ENCODE measurements at places on chromosomes 4 and X. TPM values are rescaled to one million over a fixed set of nuclear protein-coding genes. Genes with fewer than 3 reads are reported as not detected.

KCNIP4 gene
- total RNA-seq: not detected

PLP1 gene
- total RNA-seq: 0.81 TPM

MAGT1 gene
- total RNA-seq: 75.0 TPM

TIMM8A gene
- total RNA-seq: 18.6 TPM

AKAP14 gene
- not detected for total RNA-seq

ITGB1BP2 gene
- 1.0 TPM for total RNA-seq

TRMT44 gene
- total RNA-seq: 11.6 TPM

SUPT20HL1 gene
- not detected for total RNA-seq

SLC7A11 gene
- 0.13 TPM for total RNA-seq

HMX1 gene
- not detected for total RNA-seq

GRCh38 chr4:1463088-1463926, 57.1 kb upstream of the NKX1-1 start:
- DNase-seq: no peak

DNA sequence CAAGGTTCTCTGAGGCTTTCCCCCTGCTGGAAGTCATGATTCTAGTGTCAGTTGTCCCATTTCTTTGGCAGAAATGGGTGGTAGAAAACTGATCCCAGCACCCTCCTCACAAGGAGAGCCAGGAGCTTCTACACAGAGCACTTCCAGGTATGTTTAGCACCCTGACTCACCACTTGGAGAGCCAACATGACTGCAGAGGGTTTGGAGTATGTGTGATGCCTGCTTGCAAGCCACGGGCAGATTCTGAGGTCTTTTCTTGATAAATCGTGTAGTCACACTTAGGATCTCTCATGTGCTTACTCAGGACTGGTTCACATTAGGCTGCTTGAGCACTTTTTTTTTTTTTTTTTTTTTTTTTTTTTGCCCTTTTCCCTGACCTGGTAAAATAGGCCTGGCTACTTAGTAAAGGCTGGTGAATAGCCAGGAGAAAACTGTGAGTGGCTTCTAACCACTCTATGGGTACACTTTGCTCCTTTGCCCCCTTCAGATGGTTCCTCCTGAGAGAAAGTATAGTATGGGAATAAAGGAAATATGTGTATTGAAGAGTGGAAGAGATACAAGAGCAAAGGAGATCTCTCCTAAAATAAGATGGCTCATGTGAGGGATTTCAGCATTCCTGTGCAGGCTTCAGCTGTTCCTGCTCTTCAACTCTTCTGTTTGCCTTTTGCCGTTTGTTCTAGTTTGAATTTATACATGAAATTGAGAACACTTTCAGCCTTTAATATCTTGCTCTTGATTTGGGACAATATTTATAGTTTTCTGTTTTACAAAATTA, 103.6 kb downstream of the EMCN start:
- no peak for DNase-seq

- DNase-seq: no peak
Observed at GRCh38 chr4:138110815-138111214, 131.3 kb downstream of the SLC7A11 start.

- DNase-seq: no peak
Observed at GRCh38 chr4:183249854-183250253, 70.2 kb downstream of the CLDN22 start.

- no peak for DNase-seq
Observed at GRCh38 chrX:124010566-124010965, 49.1 kb downstream of the STAG2 start.

DNA sequence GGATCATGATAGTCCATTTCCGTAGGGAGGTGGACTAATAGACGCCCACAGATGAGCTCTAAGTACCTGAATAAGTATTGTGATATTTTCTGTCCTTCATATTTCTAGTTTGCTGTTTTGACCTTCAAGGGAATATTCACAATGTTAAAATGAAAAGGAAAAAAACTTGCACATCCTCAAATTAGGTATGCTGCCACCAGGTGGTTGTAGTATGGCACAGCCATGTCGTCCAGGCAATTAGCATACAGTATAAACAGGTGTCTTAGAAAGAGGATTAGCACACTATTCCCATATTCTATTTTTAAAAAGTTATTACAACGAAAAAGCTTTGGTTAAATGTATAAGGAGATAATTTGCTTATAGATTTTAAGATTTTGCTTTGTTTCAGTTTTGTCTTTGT, 802.0 kb downstream of the RPA4 start:
- DNase-seq: no peak

GRCh38 chrX:55767100-55767499, 49.6 kb downstream of the RRAGB start:
- no peak for DNase-seq

- no peak for DNase-seq
Observed at GRCh38 chrX:105694839-105695238, 127.5 kb upstream of the NRK start.

GRCh38 chr4:14856062-14856933, 146.0 kb upstream of the CPEB2 start:
- DNase-seq: no peak

GRCh38 chr4:17347445-17347844, 164.4 kb downstream of the QDPR start:
- peak; percentile 50 for DNase-seq

GRCh38 chr4:117376692-117377091, 291.3 kb upstream of the TRAM1L1 start:
- no peak for DNase-seq

DNA sequence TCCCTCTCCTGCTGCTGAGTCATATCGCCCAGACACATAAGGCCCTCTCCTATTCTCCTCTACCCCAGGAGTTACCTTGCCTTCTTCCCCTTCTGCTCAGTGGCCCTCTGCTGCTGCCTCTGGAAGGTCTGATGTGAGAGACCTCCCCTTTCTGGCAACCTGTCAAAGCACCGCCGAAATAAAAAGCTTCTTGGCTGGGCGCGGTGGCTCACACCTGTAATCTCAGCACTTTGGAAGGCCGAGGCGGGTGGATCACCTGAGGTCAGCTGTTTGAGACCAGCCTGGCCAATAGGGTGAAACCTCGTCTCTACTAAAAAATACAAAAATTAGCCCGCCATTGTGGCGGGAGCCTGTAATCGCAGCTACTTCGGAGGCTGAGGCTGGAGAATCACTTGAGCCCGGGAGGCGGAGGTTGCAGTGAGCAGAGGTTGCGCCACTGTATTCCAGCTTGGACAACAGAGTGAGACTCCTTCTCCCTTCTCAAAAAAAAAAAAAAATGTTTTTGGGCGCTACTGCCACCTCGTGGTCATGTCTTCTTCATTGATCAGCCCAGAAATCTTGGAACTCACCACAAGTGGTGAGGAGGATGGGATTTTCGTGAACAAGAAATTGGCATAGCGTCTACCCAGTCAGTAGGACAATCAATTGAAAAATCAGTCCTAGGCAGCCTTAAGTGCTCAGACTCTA, 8.6 kb upstream of the ZXDA start:
- no peak for DNase-seq

- peak; percentile 98 for DNase-seq
Observed at GRCh38 chr4:119300101-119300978, 21.6 kb downstream of the FABP2 start.

GRCh38 chr4:813900-814299, 12.0 kb downstream of the CPLX1 start:
- no peak for DNase-seq

- DNase-seq: no peak
Observed at GRCh38 chr4:117996891-117997290, 37.4 kb upstream of the NDST3 start.

DNA sequence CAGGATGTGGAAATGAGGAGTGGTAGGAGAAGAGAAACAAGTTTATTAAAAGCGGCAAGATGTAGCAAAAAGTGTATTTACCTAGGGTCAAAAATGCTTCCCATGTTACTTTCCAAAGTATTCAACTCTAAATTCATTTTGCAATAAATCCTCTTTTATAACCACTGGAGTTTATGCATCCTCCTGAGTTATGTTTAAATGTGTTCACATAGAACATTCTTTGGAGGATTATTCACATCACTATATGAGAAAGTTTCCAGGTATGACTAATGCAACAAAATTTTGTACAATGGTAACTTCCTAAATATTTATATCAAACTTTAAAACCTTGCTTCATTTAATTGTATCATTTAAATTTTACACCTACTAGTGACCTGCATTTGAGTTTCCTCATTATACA, 870.6 kb upstream of the SLIT2 start:
- DNase-seq: no peak

GRCh38 chrX:140572724-140573123, 67.9 kb upstream of the SOX3 start:
- peak; percentile 42 for DNase-seq

- DNase-seq: no peak
Observed at GRCh38 chr4:112901962-112902411, 147.5 kb upstream of the ANK2 start.

GRCh38 chr4:145820407-145820806, 118.2 kb downstream of the ZNF827 start:
- DNase-seq: no peak

- DNase-seq: no peak
Observed at GRCh38 chr4:8868321-8869001, 3.2 kb downstream of the HMX1 start.

Data from left lobe of liver (tissue), 2 donors.